CD4-positive, alpha-beta T cell treated with Interleukin-1 beta for 1 hour (primary cell): ENCODE measurements at places on chromosomes 2 and 18.

DNA sequence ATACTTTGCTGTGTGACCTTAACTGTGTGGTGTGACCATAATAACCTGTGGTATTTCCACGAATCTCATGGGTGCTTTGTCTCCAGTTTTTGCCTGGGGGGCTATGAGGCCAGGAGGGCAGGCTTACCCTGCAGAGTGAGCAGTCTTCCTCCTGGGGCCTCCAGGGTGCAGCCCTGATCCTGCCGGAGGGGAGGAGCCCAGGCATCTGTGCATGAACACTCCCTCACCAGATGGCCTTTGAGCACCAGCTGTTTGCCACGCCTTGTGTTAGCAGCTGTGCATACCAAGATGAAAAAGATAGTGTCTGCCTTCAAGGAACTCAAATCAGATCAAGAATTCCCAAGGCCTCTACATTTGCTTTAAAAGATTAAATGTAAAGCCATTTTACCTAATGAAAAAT, 75.0 kb upstream of the RBM44 start:
- DNase-seq = no peak

- DNase-seq = no peak
Observed at GRCh38 chr2:143808166-143808565, 678.9 kb downstream of the ARHGAP15 start.

DNA sequence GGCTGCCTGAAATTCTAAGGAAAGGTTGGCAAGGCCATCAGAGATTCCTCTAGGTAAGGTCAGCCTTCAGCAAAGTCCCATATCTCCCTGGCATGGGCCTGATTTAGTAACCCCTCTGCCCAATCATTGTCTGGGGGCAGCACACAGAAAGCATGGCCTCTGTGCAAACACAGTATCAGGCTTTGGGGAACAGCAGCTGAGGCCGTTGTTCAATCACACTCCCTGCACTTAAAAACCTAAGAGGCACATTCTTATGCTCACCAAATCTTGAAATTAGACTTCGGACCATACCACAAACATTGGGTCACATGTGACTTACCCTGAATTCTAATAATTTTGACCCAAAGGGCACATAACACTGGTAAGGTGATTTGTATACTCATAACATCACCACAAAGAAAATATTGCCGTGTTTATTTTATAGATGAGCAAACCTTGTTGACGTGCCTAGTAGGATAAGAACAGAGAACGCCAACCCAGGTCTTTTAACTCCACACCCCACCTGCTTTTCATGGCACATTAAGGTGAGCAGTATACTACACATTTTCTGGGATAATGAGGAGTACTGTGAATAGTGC, 212.7 kb downstream of the HNMT start:
- no peak for DNase-seq

DNA sequence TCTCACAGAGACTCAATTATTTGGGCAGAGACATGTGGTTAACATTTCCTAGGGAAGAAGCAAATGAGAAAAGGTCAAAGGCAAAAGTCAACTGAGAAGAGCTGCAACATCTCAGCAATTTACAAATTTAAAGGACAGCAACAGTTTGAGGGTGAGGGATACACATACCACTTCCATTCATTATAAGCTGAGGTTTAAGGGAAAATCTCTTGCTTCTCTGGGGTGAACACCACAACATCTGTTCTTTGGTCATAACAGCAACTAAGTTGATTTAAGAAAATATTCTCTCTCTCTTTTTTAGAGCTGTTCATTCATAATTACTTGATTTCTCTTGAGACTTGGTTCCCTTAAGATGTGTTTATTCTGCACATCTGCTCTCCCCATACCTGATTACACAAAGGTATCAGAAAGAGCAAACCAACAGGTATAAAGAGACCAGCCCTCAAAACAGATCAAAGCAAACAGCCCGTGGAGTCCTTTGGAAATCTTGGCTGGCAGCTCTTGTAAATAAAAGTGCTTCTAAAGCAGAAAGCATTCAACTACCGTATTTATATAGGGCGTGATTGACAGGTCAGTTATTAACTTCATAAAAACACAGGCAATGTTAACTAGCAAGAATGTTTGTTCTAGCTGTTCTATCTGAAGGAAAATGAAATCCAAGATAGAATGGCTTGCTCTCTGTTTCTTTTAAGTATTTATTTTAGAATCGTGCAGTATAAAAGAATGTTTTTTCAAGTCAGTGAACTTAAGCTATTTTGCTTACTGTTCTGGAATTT, 132.8 kb downstream of the THADA start:
- no peak for DNase-seq

DNA sequence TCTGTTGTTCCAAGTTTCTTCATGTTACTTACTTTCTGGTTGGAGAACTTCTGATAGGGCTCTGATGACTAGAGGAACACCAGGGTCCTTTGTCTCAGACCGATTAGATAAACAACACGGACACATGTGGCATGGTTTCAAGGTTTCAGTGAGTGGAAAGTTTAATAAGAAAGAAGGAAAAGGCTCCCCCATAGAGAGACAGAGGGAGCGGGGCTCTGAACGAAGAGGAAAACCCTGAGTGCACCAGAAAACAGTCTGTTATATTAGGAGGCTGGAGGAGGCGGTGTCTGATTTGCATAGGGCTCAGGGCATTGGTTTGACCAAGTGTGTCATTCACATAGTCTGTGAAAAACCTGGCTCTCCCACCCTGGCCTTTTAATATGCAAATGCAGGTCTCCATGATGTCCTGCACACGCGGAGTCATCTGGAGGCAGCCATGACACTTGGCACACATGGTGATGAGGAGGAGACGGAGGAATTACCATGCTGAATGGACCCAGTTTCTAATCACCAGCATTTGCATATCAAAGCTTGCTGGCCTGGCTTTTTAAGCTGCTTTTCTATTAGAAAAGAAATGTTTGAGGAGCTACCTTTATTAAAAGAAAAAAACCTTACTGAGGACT, 94.2 kb downstream of the PTPN4 start:
- DNase-seq = no peak

DNA sequence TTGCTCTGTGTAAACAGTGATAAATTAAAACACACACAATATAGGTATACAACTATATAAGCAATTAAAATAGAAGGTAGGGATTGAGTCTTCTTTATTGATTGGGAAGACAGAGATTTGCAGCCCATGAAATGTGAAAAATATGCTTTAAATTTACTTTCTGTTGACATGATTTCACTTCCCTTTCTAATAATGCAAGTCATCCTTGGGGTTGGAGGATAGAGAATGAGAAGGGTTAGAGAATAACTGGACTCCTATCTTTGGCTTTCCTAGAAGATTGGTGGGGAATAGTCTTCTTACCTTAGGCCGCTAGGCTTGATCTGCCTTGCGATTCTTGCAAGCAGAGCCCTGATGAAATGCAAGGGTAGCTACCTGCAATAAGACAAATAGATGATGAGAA, 339.8 kb downstream of the NYAP2 start:
- DNase-seq = no peak

GRCh38 chr2:168255866-168256265, 8.5 kb upstream of the STK39 start:
- DNase-seq = no peak

GRCh38 chr18:55199291-55199963, 240.2 kb upstream of the CCDC68 start:
- no peak for DNase-seq

DNA sequence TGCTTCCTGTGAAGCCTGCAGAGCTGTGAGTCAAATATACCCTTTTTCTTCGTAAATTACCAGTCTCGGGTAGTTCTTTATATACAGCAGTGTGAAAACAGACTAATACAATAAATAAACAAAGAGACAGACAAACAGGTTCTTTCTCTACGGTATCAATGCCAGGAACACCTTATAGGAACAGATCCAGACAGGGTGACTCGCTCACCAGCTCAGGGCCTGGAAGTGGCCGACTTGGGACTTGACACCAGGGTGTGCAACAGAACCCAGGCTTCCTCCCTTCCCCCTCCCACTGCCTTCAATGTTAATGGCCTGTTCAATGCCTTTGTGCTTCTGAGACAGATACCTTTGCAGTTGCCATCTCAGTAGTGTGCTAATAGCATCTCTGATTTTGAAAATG, 309.5 kb downstream of the ALK start:
- no peak for DNase-seq

- DNase-seq = no peak
Observed at GRCh38 chr2:8544171-8544785, 137.6 kb upstream of the ID2 start.

- DNase-seq = no peak
Observed at GRCh38 chr2:210376694-210377093, 61.7 kb upstream of the MYL1 start.

DNA sequence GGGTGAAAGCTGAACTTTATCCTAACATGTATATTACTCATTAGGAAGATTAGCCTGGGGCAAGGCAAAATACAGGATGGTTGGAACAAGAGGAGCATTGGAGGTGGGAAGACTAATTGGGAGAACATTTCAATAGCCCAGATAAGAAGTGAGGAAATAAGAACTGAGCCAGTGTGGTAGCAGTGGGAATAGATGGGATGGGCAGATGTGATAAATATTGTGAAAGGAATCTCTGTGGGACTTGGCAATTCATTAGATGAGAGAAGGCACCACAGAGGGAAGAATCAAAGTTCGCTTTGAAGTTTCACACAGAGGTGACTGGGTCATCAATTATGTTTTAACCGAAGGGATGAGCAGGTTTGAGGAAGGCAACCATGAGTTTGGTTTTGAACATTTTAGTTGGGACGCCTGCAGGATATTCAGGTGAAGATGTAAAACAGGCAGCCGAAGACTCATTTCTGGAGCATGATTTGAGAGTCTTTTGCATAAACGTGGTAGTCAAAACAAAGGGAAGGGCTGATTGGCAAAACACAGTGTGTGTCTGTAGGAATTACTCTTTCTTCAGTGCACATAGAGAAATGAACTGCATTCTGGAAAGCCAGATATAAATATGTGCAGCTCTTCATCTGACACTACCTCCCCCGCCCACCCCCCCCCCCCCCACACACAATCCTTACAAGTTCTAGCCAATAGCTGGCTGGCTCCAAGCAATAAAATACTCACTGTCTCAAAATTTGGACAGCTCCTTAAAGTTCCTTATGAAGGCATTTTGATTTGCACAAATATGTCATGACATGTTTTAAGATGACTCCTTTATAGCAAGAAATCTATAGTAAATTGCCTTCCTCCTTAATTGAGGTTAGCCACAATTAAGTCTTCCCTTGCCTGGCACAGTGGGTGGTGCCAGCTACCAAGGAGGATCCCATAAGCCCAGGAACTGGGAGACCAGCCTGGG, 1.9 kb upstream of the SLC1A4 start:
- DNase-seq = no peak

GRCh38 chr2:99697811-99698568, 208.2 kb upstream of the REV1 start:
- no peak for DNase-seq

GRCh38 chr2:42072349-42073118, 24.7 kb downstream of the PKDCC start:
- no peak for DNase-seq

- no peak for DNase-seq
Observed at GRCh38 chr18:32244881-32245280, 55.0 kb downstream of the MEP1B start.

- no peak for DNase-seq
Observed at GRCh38 chr2:25955036-25955435, 27.3 kb downstream of the KIF3C start.

- DNase-seq = no peak
Observed at GRCh38 chr2:240426845-240427721, 8.4 kb upstream of the GPC1 start.
